ENCODE measurements at places on chromosomes 7 and 10.
A peak's percentile ranks its signal among the peaks of the same experiment; 100 is the strongest.

GRCh38 chr10:74058071-74058470 is 60.2 kb downstream of the VCL start:
- peak; percentile 44 for DNase-seq

- no peak for DNase-seq
Measured at GRCh38 chr7:157439149-157439548, 102.3 kb downstream of the DNAJB6 start.

DNA sequence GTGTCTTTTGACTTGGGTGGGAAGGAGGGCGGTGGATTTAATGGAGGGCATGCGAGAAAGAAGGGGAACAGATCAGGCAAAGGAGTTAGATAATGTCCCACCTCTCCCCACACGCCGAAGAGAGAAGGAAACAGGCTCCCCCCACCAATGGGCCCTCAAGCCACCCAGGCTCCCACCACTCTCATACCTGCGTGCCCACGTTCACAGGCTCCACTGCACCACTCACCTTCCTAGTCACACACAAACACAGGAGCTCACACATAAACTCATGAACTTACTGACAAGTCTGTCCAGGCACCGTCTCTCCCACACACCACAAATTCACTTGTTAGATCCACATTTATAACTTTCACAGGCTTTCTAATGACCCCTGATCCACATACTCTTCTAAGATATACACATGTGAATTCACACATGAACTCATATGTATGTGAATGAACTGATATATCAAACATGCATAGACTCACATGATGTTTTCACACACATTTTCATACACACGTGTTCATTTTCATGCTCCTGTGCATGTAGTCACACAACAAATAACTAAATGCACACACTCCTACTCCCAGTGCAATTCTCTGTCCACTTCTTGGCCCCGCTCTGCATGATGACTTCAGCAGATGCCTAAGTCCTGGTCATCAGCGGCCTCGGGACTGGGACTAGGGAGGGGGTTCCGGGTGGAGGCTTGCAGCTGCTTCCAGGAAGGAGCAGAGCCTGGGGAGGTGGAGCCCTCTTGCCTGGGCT is 1.5 kb downstream of the LZTS2 start:
- no peak for DNase-seq

DNA sequence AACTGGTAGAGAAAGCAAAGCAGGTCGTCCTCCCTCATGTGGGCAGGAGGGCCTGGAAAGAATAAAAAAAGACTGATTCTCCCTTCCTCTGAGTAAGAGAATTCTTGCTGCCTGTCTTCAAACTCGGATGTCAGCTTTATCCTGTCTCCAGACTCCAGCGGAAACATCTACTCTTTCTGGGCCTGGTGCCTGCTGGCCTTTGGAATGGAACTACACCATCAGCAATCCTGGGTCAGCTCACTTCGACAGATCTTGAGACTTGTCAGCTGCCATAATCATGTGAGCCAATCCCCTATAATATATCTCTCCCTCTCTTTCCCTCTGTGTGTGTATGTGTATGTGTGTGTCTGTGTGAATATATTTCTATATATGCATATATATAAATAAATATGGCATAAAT is 411.0 kb upstream of the DPP6 start:
- DNase-seq = no peak

DNA sequence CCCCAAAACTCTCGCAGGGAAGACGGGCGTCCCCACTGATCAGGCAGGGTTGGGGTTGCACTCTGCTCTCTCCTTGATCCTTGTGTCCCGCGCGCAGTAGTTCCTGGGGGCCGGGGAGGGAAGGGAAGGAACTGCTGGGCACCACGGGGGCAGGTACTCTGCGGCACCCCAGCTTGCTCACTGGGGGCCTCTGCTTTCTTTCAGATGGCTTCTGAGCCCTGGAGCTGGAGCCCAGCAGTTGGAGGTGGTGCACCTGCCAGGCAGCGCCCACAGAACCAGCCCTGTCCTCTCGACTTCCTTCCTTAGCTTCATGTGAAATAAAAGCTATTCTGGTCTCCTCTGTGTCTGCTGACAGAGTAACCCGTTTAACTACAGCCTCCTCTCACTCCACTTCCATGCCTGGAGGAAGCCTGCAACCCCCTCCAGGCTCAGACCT is 12.2 kb downstream of the PLAC9 start:
- DNase-seq = peak; percentile 29

GRCh38 chr7:139680676-139681462 is 96.9 kb downstream of the HIPK2 start:
- peak; percentile 86 for DNase-seq

GRCh38 chr10:128480601-128481000 is 354.4 kb upstream of the MKI67 start:
- no peak for DNase-seq

GRCh38 chr7:115740043-115740442 is 290.5 kb downstream of the TFEC start:
- DNase-seq = no peak

DNA sequence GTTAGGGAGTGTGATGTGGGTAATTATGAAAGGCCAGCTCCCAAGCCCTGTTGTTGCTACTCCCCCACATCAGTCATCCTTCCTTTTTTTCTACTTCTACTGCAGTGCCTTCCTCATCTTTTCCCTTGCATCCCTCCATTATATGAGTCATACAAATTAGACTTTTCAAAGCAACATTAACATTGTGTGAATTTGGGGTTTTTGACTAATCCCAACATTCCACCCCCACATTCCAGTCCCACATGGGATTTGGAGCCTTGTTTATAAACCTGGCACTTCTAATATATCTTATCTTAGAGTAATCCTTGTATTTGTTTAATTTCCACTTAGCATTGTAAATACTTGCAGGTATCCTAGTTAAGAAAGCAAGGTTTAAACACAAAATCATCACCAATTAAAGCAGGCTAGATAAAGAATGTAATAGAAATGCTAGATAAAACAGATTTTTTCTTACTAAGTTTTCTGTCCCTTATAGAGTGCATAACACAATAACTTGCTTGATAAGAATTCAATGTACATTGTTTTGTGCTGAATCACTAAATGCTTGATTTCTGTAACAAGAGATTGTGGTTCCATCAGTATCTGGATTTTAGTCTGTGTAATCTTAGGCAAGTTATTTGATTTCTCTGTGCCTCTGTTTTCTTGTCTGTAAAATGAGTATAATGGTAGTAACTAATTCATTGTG is 165.8 kb downstream of the CFTR start:
- peak; percentile 60 for DNase-seq

Data from NB4 (cell line).